PC-9 (cell line): ENCODE measurements at places on chromosomes 13 and 19.
A peak's percentile ranks its signal among the peaks of the same experiment; 100 is the strongest.

- DNase-seq, result no peak
Measured at GRCh38 chr13:44652962-44653660, 77.0 kb upstream of the TSC22D1 start.

- no peak for DNase-seq
Measured at GRCh38 chr13:25468325-25469168, 96.8 kb downstream of the ATP8A2 start.

- no peak for DNase-seq
Measured at GRCh38 chr13:29969286-29969685, 118.9 kb upstream of the UBL3 start.

DNA sequence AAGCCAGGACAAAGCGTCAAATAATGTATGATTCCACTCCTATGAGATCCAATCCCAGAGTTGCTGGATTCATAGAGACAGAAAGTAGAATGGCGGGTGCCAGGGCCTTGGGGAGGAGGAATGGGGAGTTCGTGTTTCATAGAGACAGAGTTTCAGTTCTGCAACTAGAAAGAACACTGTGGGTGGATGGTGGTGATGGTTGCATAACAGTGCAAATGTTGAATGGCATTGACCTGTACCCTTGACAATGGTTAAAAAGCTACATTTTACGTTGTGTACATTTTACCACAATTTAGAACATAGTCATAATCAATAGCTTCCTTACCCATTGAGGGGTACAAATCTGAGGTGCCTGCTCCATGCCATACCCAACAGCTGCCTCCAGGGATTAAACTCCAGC is 33.4 kb downstream of the MBD3L2B start:
- DNase-seq, result no peak

DNA sequence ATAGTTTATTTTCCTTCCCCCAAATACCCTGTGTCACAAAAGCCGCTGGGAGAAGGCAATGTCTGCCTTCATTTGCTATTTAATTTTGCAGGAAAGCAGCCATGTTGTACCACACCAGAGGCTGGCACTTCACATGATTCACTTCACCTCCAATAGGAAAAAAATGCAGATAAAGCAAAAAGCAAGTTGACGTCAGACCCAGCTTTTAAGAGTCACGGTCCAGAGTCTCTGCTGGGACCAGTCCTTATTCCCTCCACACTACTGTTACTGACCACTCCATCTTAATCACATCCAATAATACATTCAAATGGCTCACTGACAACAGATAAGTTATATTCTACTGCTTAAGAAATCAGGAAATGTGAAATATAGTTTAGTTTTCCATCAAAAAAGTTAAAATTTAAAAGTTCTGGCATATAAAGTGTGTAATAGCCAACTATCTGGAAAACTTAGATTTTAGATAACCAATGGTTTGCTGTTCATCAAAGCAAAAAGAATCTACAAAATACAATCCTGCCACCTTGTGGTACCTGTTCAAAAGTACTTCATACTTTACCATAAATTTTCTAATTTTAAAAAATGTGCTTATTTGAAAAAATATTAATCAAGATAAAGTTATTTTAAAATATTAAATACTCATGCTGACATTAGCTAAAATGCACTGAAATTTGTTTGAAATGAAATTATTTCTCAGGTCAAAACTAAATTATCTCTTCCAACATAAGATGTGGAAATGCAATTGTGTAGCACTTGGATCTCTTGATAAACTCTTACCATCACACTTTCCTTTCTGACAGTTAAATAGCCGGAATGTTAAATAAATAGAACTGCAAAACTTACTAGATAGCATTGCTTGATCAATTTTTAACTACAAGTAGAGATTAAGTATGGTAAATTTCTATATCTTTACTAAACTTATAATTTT is 97.3 kb downstream of the SERP2 start:
- DNase-seq, result no peak

DNA sequence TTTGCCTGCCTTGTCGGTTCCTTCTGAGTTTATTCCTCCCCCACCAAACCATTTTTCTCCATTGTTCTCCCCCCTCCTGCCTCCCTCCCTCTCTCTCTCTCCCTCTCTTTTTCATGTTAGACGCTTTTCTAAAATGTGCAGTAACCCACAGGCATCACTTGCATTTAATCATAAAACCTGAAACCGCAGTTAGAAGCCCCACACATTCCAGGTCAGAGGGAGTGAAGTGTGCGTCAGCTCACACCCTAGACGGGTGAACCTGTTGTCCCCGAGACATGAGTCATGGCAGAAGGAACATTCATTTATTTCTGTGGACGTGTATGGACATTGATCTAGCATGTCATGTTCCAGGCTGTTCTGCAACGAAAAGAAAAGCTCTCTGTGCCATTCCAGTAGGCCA is 19.9 kb downstream of the ONECUT3 start:
- peak; percentile 83 for DNase-seq

DNA sequence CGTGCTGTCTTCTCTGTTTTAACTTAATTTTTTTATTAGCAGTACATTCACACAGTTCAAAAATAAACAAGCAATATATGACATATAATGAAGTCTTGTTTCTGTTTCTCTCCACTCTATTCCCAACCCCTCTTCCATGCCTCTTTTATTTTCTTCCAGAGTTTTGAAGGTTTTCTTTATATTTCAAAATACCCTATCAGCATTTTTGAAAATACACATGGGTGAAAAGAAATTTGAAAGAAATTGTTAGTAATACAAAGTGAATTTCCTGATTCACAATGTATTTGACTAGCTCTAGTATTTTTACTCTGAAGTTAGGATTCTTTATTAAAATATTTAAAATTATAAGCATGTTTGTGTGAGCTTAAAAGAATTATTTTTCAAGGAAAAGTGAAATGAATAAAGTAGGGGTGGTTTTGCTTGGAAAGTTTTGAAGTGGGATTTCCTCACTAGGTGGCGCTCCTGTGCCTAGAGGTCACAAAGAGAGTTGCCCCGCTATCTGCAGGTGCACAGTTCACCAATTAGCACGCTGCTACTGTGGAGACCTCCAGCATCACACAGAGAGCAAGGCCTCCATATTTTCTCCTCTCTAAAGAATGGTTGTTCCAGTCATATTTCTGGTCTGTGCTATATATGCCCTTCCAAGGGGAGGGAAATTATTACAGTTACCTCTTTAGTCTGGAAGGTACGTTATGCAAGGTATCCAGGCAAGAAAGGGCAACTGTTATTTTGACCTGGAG is 37.6 kb downstream of the SOX21 start:
- no peak for DNase-seq

GRCh38 chr13:78309497-78310180 is 293.7 kb downstream of the POU4F1 start:
- no peak for DNase-seq

GRCh38 chr13:110815471-110816204 is 99.2 kb downstream of the ANKRD10 start:
- peak; percentile 71 for DNase-seq

- no peak for DNase-seq
Measured at GRCh38 chr13:36051082-36051481, 80.1 kb downstream of the DCLK1 start.
